ENCODE measurements at places on chromosomes 2 and 18.

- no peak for DNase-seq
Measured at GRCh38 chr2:39503277-39503676, 66.2 kb upstream of the MAP4K3 start.

DNA sequence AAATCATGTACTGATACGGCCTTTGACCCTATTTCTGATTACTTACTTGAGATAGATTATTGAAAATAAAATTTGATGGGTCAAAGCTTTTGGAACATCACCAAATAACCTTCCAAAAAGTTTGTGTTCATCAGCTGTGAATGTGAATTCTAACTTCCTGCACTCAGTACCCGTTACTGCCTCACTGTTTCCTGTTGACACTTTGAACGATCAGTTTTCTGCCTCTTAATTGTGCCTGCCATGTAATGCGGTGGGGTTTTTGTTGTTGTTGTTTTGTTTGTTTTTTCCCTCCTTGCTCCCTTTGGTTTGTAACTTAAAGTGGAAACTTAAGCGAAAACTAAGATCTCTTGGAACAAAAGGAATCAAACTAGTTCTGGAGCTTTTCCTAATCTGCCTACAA, 18.9 kb downstream of the ATG16L1 start:
- DNase-seq = no peak

DNA sequence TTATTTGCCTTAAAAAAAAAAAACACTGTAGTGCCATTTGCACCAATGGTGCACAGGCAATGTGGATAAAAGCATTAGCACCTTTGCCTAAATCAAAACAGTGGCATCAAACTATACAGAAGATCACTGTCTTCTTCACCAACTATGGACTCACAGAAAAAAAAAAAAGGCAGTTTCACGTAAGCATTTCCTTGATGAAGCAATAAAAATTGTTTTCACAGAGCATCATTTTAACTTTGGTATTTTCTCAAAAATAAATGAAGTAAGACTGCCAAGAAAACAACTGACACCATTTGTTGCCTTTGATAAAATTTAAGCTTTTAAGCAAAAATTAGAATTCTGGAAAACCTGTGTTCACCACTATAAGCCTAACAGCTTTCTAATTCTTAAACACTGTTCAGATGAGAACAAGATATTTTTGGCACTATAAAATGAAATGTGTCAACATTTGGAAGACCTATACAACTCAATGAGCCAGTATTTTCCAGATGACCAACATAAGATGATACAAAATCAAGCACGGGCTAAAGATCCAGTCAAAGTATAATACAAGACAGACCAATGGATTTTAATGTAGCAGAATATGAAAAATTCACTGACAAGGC, 21.1 kb downstream of the METTL8 start:
- DNase-seq = no peak

DNA sequence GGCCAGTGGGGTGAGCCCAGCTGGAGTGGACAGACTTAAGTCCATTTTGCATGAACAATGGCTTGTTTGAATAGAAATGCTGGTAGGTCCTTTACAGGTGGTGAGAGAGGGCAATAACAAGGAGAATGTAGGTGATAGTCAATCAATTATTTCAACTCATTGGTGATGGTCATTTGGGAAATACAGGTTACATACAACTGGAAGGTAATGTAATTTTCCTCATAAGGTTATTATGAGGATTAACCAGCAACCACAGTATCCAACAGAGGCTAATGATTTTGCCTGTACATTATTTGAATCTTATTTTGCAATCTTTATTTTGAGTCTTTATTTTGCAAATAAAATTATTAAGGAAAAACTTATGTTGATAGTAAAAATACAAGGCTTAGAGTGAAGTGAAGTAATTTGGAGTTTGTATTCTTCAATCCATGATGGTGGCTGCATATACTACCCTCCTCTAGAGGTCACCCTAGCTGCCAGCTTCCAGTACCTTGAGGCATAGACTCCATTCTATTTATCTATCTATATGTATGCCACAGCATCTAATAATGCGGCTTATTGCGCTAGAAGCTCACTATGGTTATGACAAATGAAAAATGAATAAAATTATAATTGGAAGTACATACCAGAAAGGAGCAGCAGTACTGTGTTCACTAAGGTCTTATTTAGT, 20.5 kb upstream of the HNMT start:
- no peak for DNase-seq

GRCh38 chr2:147389218-147389617, 455.6 kb upstream of the ACVR2A start:
- no peak for DNase-seq
